H1 (cell line): ENCODE measurements at places on chromosomes 4 and X.

GRCh38 chrX:34218063-34218462, 85.9 kb upstream of the FAM47A start:
- DNase-seq: no peak

DNA sequence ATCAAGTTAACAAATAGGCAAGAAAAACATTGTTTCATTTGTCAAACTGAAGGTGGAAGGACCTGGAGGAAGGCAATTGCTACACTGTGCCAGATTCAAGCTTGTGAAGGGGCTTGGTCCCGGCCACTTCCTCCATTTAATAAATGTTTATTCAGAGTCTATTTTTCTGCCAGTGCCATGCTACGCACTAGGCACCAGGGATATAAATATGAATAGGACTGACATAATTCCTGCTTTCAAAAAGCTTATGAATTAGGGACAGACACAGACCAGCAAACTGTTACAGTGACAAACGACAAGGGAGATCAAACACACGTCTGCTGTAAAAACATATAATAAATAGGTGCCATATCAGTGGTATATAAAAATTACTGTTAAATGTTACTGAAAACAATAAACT, 571 bp downstream of the TLR6 start:
- no peak for DNase-seq

- no peak for DNase-seq
These were observed 43.4 kb downstream of the MOB1B start for GRCh38 chr4:70945452-70946055.

GRCh38 chr4:123599061-123599919, 202.7 kb downstream of the SPRY1 start:
- DNase-seq: no peak

GRCh38 chr4:61996943-61997342, 796.8 kb downstream of the ADGRL3 start:
- DNase-seq: no peak

- DNase-seq: no peak
These were observed 485.3 kb upstream of the PITX2 start for GRCh38 chr4:111108153-111108552.

- DNase-seq: no peak
These were observed 348.2 kb downstream of the BMPR1B start for GRCh38 chr4:95105983-95106382.

- no peak for DNase-seq
These were observed 239.4 kb upstream of the BOD1L1 start for GRCh38 chr4:13866881-13867280.

DNA sequence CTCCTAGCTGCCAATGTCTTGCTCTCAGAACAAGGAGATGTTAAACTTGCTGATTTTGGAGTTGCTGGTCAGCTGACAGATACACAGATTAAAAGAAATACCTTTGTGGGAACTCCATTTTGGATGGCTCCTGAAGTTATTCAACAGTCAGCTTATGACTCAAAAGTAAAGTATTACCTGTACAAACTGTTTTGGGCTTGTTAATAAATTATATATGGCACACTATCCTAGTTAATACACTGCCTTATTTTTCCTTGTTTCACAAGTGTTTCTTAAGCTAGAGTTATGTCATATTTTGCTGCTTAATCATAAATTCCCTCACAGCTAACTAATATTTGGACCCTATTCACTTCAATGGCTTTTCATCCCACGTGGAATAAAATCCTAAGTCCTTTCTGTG, 45.3 kb downstream of the STK26 start:
- DNase-seq: no peak

- DNase-seq: no peak
These were observed 15.6 kb downstream of the PPP2R3B start for GRCh38 chrX:370963-371745.

GRCh38 chrX:44873415-44874276, 658 bp downstream of the KDM6A start:
- no peak for DNase-seq

DNA sequence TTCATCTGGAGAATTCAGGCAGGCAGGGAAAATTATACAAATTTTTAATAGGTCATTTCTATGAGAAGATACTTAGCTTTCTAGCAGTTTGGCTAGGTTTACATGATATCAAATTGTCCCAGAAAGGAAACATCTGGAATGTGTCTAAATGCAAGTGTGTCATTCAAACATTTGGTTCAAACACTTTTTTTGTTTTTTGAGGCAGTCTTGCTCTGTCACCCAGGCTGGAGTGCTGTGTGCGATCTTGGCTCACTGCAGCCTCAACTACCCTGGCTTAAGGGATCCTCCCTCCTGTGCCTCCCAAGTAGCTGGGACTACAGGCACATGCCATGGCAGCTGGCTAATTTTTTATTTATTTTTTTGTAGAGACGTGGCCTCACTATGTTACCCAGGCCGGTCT, 31.6 kb downstream of the SPARCL1 start:
- no peak for DNase-seq

DNA sequence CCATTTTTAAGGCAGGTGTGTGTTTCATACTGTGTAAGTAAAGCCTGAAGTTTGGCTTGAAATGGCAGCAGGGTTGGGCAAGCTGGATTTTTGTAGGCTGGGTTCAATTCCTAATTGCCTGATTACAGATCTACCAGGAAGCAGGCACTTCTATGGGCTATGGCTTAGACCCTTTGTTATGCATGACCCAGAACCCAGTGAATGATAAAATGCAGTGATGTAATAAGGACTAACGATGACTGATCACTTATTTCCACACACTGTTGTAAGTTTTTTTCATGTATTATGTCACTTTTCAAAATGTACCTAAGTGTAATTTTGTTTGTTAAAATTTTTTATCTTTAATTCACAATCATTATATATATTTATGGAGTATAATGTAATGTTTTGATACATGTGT, 8.6 kb downstream of the LANCL3 start:
- DNase-seq: no peak

DNA sequence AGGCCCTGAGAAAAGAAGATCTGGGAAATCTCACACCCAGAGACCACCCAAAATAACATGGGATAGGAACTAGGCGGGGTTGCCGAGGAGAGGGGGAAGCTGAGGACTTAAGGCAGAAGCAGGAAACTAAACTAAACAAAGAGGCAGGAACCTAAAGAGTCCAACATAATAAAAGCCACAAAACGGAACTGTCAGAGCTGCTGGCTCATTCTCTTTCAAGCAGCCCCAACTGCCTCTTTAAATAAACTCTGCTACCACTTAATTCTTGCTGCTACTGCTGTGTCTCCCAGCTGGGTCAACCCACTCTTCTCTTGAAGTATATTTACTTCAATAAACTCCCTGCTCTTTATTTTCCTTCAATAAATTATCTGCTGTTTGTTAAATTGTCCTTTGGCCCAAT, 44.5 kb downstream of the MAGEB16 start:
- DNase-seq: no peak

DNA sequence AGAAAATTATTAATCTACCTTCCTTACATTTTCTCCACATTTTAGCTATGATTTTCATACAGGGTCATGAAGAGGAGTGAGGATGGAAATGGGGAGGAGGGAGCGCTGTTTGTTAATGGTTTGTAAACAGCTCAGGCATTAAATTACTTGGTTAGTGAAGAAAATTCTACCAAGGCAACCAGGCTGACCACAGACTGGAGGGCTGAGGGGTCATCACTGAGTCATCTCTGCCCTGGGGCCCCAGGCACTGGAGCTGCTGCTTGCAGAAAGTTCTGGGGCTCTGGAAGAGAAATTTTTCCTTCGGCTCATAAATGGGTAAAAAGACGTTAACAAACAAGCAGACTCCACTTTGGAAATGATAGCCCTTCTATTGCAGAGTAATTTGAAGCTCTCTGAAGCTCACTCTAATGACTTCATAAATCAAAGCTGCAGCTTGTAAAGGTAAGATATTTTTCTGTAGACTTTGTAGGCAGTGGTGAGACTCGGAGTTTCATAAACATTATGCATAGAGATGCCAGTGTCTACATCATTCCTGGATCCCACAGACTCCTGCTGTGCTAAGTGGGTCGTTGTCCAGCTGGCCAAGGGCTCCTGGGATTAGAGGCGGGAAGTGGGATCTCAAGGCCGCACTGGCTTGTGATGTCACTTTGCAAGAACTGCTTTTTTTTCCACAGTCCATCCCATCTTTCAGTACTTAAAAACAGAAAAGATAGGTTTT, 159.6 kb downstream of the PTTG2 start:
- DNase-seq: no peak

DNA sequence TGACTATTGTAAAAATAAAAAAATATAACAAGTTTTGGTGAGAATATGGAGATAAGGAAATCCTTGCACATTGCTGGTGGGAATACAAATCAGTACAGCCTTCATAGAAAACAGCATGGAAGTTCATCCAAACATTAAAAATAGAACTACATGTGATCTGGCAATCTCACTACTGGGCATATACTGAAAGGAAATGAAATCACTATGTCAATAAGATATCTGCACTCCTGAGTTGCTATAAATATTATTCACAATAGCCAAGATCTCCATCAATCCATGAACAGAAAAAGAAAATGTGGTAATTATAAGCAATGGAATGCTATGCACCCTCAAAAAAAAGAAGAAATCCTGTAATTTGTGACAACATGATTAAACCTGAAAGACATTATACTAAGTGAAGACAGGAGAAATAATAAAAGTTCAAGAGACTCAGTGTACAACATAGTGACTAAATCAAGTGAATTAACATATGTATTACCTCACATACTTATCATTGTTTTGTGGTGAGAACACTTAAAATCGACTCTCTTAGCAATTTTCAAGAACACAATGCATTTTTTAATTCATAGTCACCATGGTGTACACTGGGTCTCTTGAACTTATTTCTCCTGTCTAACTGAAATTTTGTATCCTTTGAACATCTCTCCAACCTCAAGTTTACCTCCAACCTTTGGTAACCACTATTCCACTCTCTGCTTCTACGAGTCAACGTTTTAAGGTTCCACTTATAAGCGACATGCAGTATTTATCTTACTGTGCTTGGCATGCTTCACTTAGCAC, 1703.7 kb upstream of the AGA start:
- DNase-seq: no peak

- no peak for DNase-seq
These were observed 1.3 kb downstream of the HTR2C start for GRCh38 chrX:114584983-114585842.

DNA sequence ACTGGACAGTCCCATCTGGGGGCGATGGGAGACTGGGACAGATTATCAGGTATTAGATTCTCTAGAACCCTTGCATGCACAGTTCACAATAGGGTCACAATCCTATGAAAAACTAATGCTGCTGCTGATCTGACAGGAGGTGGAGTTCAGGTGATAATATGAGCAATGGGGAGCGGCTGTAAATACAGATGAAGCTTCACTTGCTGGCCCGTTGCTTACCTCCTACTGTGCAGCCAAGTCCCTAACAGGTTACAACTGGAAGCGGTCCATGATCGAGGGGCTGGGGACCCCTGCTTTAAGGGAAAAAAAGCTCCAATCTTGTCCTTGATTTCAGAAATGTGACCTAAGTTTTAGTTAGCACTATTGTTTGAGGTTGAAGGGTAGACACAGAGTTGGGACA, 175.2 kb downstream of the ZNF330 start:
- no peak for DNase-seq

DNA sequence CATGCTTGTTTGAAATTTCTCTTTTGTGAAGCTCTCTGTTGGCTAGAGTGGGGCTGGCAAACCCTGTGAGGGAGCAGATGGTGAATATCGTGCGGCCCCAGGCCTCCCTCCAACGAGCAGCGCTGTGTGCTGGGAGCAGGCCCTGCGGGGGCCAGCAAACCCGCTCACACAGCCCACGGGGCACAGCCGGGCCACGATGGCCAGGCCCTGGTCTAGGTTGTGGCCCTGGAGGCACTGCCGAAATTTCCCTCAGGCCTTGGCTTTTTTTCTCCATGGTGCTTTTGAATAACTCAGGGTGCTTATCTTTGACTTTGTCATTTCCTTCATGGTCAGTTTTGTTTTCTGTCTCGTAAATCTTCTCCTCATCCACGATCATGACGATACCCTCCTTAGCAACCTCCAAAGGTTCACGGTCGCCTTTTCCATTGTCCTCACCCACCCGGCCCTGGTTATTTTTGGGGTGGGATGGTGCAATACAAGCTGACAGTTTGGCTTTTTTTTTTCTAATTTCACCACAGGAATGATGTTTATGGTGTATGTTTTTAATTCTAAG, 20.7 kb downstream of the PCGF3 start:
- DNase-seq: no peak

DNA sequence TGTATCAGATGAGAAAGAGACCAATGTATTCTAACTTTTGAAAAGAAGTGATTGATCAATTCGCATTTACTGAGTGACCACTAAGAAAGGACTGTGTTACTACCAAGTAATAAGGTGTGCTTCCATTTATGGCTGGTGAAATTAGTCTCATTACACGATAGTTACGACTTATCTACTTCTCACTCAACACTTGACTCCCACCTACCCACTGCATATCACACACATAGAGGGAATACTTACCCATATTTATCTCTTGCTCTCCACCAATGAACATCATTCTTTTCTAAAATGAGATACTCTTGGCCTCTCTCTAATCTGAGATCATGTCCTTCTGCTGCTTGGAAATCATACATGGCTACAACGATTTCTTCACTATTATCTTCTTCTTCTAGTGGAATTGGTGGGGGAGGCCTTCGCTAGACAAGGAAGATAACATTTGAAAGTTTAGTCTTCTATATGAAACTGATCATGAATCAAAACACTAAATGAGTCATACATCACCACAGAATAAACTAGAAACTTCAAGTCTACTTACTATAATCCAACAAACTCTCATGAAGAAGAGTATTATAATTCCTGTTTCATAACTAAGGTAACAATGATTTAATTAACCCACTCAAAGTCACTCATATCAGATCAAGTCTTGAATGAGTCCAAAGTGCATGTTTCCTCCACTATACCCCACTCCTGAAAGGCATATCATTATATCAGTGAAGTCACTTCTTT, 33.7 kb upstream of the TXK start:
- DNase-seq: no peak

- no peak for DNase-seq
These were observed 288.5 kb downstream of the FBXW7 start for GRCh38 chr4:152247271-152247975.

DNA sequence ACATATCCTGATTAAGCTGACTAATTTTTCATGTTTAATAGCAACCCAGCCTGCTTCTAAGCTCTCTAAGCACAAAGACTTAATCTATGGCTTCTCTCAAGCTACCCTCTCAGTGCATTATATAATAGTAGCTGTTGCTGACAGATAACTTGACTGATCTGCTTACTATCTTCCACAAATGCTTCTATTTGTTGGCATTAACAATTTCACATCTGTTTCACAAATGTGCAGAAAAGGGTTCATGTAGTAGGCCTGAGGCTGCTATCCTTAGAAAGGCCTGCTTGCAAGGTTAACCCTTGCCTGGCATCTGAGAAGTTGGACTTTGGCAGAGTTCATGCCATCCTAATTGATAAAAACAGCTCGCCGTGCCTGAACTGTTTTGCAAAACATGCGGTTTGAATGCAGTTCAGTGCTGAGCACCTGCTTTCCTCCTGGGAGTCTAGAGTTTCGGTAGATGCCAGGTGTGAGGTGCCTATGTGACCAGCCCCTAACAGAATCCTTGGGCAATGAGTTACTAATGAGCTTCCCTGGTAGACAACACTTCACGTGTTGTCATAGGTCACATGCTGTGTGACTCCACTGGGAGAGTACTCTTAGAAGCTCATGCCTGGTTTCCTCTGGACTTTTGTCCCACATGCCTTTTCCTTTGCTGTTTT, 68.4 kb downstream of the NSG1 start:
- DNase-seq: no peak
